ENCODE measurements at places on chromosomes 6 and 20. TPM values are rescaled to one million over a fixed set of nuclear protein-coding genes. Genes with fewer than 3 reads are reported as not detected.

EYA2 gene
- polyA plus RNA-seq, result 0.77 TPM

DDX43 gene
- polyA plus RNA-seq, result 1.6 TPM

CLVS2 gene
- 0.23 TPM for polyA plus RNA-seq

TMC2 gene
- 0.17 TPM for polyA plus RNA-seq

RIPPLY2 gene
- polyA plus RNA-seq, result 0.13 TPM

KCNK16 gene
- not detected for polyA plus RNA-seq

ADAT2 gene
- 17.3 TPM for polyA plus RNA-seq

SMIM28 gene
- polyA plus RNA-seq, result not detected

MYCT1 gene
- polyA plus RNA-seq, result 21.8 TPM

HAO1 gene
- polyA plus RNA-seq, result not detected

TPD52L2 gene
- polyA plus RNA-seq, result 96.6 TPM

CCN6 gene
- 3.1 TPM for polyA plus RNA-seq

GDAP1L1 gene
- polyA plus RNA-seq, result 0.49 TPM

All from left renal cortex interstitium (tissue), 4 donors.